ENCODE measurements at places on chromosomes 11 and 22.

DNA sequence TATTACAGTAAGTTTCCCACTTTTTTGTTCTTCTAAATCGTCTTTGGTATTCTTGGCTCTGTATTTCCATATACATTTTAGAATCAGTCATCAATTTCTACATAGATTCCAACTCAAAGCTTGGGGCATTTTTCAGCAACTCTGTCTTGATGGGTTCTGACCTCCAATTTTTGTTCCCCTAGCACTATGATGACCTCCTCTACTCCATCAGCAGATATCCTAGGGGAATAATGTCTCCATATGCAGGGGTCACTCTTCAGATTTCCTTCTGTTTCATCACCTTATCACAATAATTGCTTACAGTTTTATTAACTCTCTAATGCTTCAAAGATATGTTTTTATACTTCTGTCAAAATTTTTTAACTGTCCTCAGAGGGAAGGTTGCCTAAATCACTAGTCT lies 91.3 kb upstream of the TP53AIP1 start:
- DNase-seq, result no peak

DNA sequence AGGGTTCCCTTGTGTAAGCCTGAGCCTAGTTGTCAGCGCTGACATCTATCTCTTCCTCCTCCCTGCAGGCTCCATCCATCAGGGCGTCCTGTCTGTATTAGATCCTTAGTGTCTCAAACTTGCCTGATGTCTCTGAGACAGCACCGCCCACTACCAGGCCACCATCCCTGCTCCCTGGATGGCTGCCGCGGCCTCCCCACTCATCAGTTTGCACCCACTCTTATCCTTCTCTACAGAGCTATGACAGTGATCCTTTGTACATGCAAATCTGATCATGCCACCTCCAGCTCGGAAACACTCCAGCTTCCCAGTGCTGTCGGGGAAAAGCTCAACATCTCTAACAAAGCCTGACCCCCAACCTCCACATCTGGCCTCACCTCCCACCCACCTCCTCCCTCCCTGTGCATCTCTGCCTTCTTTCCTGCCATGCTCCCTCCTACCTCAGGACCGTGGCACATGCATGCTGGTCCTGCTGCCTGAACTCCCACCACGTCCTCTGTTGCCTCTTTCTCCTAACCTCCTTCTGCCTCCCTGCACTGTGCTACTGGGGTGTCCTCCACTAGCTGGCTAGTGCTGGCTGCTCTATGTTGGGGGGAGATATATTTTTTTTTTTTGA lies 61.6 kb upstream of the EIF3D start:
- DNase-seq, result no peak

- DNase-seq, result no peak
Observed at GRCh38 chr22:28949788-28950187, 66.4 kb downstream of the ZNRF3 start.

DNA sequence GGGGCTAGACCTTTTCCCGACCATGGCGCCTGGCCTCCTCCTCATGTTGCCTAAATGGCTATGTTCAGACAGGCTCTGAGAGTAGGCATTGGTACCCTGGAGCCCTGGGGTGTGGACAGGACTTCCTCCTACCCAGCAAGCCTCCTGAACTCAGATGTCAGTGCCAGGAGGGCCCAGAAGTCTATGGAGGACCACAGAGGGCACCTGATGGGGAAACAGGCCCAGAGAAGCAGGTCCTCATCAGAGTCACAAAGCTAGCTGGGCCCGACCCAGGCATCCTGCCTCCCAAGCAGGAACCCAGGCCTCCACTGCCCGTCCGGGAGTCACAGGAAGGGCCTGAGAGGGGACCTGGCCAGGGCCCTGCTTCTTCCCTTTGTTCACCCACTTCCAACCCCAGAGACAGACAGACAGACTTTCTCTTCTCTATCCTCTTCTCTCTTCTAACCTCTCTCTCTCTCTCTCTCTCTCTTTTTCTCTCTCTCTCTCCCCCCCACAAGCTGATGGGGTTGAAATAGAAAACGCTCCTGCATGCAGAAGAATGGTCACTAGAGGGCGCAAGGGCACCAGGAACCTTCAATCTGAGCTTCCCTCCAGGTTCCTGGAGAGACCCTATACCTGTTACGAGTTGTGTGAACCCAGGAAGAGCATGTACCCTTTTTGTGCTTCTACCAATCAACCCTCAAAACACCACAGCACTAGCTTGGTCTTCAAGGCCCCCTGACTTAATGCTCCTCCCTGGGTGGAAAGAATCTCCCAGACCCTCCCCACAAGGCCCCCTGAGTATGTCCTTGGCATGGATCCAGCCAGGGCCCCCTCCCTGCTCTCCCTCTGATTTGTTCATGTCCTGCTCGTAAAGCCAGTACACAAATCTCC lies 27.1 kb downstream of the ARAP1 start:
- peak; percentile 84 for DNase-seq

GRCh38 chr11:48193876-48194275 lies 22.7 kb upstream of the OR4B1 start:
- DNase-seq, result no peak

GRCh38 chr11:13205486-13205885 lies 72.1 kb upstream of the BMAL1 start:
- no peak for DNase-seq

DNA sequence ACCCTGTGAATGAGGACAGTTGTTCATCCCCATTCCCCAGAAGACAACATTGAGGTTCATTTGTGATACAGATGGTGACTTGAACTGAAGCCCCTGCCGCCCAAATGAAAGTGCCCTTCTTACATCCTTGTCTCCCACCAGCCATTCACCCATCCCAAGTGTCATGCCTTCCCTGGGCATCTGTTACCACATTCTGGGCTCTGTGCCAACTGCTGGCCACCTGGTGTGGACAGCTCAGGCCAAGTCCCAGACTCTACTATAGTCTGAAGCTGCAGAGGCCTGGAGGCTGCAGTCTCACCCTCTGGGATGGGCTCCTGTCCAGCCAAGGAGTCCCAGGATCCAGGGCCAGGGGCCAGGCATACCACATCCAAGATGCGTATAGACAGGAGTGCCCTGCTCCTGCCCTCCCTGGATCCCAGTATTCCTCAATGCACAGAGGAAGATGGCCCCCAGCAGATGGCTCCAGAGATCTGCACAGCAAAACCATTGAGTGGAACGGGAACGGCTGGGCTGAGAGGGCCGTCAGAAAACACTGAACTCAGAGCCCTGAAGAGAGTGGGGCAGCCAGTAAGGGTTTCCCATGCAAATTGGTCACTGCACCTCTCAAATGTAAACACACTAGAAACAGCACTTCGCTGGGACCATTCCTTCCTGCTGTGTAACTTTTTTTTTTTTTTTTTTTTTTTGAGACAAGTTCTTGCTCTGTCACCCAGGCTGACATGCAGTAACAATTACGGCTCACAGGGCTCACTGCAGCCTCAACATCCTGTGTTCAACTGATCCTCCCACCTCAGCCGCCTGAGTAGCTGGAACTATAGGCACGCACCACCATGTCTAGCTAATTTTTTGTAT lies 22.8 kb downstream of the ARRB1 start:
- peak; percentile 73 for DNase-seq

GRCh38 chr11:31816468-31817053 lies 5.4 kb upstream of the PAX6 start:
- DNase-seq, result no peak

GRCh38 chr11:65553301-65554001 lies 4.7 kb downstream of the LTBP3 start:
- no peak for DNase-seq

- no peak for DNase-seq
Observed at GRCh38 chr22:20015187-20015625, 1.4 kb downstream of the ARVCF start.

- no peak for DNase-seq
Observed at GRCh38 chr11:65206901-65207300, 25.2 kb downstream of the CAPN1 start.

DNA sequence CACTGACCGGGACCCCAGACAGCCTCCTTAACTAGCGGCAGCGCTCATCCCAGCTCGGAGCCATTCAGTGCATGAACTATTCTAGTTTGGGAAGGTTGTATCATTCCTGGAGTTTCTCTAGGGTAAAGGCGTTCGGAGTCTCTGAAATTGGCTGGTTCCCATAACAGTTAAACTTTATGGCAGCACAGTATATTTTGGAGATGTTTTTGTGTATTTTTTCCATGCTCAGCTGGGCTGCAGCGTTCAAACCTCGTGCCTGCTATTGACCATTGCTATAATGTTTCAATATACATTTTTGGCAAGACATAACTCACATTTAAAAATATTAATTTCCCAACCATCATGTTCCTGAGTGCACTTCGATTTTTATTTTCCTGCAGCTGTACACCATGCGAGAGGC lies 169.7 kb downstream of the ST3GAL4 start:
- no peak for DNase-seq

GRCh38 chr11:34488855-34489557 lies 24.6 kb downstream of the ELF5 start:
- no peak for DNase-seq

DNA sequence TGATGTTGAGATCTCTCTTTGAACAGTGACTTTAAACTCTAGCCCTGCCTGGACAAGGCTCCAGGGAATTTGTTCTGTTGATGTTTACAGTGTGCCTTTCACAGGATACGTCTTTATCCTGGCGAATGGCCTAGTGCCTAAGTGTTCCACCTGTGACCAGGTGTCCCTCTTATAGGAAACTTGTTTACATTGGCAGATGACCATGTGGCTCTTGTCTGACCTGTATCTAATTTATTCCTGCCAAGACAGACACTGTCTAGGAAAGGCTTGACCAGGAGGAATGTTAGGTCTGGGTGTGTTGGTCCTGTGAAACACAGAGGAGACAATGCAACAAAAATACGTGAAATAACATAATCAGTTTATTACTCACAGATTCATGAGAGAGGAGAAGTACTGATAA lies 875.6 kb downstream of the METTL15 start:
- DNase-seq, result no peak

DNA sequence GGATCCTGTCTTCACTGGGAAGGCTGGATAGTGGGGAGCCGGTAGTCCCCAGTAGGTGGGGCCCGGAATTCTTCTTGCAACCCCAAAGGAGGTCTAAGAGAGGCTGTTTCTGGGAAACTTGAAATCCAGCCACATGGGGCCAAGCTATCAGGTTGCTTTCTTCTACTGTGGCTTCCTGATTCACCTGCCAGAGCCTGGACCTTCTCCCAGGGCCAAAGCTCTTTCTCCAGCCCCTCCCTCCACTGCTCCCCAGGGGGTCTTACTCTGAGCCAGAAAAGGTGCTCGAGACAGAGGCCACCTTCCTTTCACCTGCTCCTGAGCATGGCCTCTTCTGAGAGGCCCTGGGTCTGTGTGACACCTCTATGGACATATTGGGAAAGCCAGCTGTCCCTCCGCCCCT lies 9.1 kb downstream of the TST start:
- DNase-seq, result no peak

- no peak for DNase-seq
Observed at GRCh38 chr11:90476442-90477007, 253.7 kb upstream of the CHORDC1 start.

DNA sequence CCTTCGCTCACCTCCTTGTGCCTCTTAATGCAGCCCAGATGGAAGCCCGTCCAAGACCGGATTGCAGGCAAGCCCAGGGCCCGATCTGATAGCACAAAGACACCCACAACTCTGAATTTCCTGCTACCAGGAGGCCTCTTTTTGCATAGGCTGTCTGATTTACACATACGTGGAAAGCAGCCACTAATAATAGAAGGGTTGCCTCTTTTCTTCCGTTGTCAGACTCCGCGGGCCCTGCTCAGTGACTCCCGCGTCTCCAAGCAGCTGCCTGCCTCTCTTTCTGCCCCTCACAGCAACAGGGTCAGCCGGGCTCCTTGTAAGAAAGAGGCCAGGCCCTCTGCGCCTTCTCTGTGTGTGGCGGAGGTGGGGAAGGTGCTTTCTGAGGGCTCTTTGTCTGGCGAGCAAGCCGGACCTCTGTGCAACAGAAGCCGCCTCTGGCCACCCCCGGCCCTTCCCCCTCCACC lies 26.7 kb downstream of the FLI1 start:
- no peak for DNase-seq

- no peak for DNase-seq
Observed at GRCh38 chr11:123640677-123641494, 13.5 kb downstream of the SCN3B start.

DNA sequence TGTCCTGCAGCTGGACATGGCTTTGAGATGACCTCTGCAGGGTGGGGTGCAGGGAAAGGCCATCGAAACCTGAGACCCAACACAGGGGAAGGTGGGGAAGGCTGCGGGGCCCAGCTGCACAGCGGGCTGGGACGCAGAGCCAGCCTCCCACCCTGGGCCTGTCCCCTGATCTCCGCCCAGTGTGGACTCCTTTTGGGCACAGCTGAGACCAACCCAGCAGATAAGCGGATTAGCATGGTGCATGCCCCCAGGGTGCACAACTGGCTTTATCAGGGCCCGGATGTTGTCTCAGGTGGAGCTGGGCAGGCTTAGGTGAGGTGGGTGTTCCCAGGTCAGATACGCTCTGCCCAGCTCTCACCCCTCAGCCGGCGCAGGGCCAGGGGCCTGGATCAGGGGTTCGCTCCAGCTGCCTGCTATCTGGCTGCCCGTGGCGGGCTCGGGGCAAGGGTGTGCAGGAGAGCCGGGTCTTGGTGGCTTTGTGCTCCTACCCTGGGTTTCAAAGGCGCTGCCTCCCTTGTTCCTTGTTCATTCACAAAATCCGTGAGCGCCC lies 28.1 kb upstream of the MUC5AC start:
- DNase-seq, result no peak

Data from urinary bladder (tissue), 4 donors.